ENCODE measurements at places on chromosomes 6 and 20.

DNA sequence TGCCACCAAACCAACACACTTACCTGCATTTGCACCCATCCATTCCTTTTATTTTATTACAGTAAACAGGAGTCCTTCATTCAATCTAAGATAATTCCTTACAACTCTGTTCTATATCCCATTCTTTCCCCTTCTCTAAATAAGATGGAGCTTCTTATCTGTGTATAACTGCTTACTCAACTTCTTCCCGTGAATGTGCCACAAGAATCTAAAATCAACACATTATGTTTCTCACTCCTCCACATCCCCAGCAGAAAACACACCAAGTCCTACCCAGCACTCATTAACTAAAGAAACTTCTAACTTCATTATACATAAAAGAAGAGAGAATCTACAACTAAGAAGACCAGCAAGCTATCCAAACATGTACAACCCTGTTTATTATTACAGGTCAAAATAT lies 141.1 kb downstream of the COL21A1 start:
- no peak for DNase-seq

DNA sequence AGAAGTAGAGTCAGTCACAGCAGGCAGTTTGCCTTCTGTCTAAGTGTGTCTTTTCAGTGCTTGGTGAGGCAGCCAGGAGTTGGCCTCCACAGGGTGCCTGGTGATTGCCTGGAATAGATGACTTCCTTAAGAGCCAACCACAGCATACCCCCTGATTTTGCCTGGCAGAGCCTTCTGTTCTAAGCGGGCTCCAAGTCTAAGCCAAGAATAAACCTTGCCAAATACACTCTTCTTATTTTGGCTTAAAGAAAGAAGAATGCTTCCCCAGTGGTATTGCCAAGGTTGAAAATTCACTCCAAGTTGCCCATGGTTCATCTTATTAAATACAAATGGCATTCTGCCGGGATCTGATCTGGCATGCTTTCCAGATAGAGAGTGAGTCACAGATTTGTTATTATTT lies 1424.8 kb upstream of the EYS start:
- no peak for DNase-seq

- peak; percentile 26 for DNase-seq
These were observed 192.0 kb downstream of the PREX1 start for GRCh38 chr20:48635791-48636267.

- DNase-seq = no peak
These were observed 30.0 kb upstream of the ZBP1 start for GRCh38 chr20:57650266-57650665.

GRCh38 chr6:132354517-132355167 lies 46.6 kb downstream of the MOXD1 start:
- DNase-seq = peak; percentile 52

DNA sequence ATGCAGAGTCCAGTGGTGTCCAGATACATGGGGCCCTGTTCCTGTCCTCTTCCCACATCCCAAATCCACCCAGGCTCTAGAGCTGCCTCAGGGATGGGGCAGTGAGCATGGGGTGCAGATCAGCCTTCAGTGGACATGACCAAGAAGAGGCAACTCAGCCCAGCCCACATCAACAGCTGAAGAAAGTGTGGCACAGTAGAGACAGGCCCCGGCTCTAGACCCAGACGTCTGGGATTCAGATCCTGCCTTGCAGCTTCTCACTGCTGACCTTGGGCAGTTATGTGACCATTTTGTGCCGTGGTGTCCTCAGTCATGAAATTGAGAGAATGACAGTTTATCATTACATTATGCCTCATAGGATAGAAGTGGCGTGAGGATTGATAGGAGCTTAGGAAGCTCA lies 54.6 kb upstream of the CST7 start:
- DNase-seq = no peak

DNA sequence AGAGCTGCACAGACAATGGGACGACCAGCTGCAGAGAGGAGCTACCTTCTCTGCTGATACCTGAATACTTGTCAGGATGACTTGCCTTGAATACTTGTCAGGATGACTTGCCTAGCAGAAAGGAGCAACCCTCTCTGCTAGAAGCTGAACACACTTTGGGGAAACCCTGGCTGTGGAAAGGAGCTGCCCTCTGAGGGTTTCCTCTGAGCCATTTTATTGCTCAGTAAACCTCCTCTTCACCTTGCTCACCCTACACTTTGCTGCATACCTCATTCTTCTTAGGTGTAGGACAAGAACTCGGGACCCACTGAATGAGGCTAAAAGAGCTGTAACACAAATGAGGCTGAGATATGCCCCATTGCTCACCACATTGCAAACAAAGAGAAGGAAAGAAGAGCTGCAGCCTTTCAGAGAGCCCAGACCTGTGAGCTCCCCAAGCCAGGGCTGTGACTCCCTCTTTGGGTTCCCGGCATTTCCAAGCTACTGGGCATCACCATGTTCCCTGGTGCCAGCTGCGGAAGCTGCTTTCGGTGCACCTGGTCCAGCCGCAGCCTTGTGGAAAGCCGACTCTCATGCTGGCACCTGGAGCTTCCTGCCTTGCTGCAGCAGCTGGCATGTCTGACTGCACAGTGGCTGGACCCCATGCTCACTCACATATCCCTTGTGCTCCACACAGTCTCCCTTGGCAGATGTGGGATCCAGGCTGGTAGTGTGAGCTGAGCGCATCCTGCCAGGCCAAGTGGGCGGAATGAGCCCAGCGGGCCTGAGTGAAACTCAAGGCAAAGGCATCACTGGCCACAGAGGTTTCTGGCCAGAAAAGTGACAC lies 106.7 kb upstream of the AHI1 start:
- DNase-seq = no peak

DNA sequence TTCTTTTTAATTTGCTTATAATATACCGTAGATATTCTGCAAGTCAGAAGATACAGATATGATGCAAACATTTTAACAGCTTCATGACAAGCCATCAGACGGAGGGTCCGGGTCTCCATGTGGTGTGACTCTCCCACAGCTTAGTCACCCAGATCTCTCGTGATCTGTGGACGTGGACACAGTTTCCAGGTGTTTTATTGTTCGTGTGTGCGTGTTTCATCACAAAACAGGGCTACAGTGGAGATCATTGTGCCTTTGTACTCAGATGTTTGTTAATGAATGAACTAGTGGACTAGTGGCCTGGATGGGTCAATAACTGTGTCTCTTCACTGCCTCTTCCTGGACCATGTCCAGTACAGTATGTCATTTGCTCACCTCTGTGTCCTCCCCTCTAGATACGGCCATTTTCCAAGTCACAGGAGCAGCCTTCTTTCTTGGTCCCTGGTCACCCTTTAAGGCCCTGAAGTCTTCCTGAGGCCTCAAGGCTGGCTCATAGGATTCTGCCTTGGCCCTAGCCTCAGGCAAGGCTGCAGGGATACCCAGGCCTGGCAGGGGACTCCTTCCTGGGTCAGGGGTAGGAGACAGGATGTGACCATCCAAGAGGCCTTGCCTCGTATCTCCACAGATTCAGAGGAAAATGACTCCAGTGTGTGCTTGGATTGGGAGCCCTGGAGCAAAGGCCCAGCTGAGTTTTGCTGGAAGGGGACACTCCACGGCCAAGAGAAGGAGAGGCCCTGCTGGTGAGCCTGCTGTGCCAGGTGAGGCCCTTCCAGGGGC lies 4.6 kb downstream of the ADIG start:
- DNase-seq = no peak

- no peak for DNase-seq
These were observed 67.9 kb upstream of the SNX9 start for GRCh38 chr6:157755032-157755745.

GRCh38 chr6:127518710-127519468 lies at the start of gene MTCL3:
Gene MTCL3, minus strand, starts transcription at chr6:127519335.
- peak; percentile 5 for DNase-seq

DNA sequence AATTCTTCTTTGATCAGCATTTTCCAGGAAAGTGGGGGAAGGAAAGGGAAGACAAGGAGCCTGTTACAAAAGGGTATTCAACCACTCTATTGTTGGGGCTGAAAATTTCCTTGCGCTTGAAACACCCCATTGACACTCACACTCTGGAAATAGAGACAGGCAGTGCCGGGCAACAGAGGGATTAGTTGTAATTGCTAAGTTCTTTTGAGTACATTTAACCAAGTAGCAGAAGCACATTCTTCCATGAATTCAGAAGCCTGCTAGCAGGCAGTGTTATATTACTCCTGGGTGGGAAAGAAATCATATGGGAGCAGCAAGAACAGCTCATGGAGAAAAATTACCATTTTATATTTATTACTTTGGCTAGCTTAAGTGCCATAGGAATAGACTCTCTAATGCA lies 745.5 kb downstream of the C6orf118 start:
- DNase-seq = no peak

GRCh38 chr20:39660965-39661364 lies 698.8 kb downstream of the DHX35 start:
- DNase-seq = peak; percentile 14

- DNase-seq = no peak
These were observed 5.2 kb downstream of the SYNGAP1 start for GRCh38 chr6:33424855-33425667.

GRCh38 chr20:5168651-5169396 lies 42.0 kb downstream of the CDS2 start:
- peak; percentile 45 for DNase-seq

- no peak for DNase-seq
These were observed 8.0 kb downstream of the SLC22A3 start for GRCh38 chr6:160356074-160356744.

GRCh38 chr6:9404351-9405146 lies 969.2 kb upstream of the SLC35B3 start:
- DNase-seq = no peak

DNA sequence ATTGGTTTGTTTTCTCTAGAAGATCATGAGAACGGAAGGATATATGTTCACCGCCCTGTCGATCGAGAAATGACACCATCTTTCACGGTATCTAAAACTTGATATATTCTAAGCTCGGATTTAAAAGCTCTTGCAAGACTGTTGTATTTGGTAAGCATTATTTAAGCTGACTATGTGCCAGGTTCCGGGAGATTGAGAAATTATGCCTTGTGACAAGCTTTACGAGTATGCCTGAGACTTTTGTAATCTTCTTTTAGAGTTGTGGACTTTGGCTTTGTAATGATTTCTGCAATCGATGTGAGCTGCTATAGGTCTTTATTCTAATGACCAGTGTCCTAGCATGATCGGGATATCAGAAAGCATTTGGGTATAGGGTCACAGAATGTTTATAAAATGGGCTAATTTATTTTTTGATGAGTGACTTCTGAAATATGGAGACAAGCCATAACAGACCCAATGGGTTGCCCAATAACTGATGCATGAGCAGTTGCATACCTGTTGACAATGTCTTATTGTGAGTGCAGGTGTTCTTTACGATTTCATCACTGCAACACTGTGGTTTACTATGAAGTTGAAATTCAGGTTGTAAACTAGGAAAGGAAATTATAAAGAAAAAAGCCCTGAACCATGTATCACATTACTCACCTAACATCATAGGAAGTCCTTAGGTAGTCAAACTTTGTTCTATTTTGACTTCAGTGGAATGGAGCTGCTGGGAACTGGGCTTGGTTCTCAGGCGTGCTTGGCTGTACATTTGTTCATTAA lies 14.0 kb downstream of the CDH26 start:
- peak; percentile 98 for DNase-seq
